ENCODE measurements at places on chromosomes 6 and 20.

- DNase-seq: no peak
These were observed 42.5 kb downstream of the PACSIN1 start for GRCh38 chr6:34508425-34508824.

GRCh38 chr6:82227770-82228169, 19.8 kb downstream of the IBTK start:
- DNase-seq: no peak

GRCh38 chr20:21340991-21341697, 38.0 kb downstream of the XRN2 start:
- DNase-seq: no peak

GRCh38 chr20:17499041-17499440, 32.1 kb downstream of the BFSP1 start:
- DNase-seq: no peak

DNA sequence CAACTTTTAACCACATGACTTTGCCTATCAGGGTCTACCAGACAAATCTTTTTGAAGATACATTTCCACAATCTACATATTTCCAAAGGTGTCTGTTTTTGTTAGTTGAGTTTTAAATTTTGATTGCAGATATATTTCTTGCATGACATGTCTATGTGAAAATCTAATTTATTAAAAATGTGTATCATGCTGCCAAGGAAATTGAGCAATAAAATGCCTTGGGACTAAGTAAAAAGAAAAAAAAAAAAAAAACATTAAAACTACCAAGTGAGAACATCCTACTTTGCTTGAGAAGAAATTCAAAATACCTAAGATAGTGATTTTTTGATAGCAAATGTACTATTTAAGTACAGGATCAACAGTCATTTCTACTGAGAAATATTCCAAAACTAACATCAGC, 17.7 kb downstream of the SLC17A5 start:
- DNase-seq: no peak

DNA sequence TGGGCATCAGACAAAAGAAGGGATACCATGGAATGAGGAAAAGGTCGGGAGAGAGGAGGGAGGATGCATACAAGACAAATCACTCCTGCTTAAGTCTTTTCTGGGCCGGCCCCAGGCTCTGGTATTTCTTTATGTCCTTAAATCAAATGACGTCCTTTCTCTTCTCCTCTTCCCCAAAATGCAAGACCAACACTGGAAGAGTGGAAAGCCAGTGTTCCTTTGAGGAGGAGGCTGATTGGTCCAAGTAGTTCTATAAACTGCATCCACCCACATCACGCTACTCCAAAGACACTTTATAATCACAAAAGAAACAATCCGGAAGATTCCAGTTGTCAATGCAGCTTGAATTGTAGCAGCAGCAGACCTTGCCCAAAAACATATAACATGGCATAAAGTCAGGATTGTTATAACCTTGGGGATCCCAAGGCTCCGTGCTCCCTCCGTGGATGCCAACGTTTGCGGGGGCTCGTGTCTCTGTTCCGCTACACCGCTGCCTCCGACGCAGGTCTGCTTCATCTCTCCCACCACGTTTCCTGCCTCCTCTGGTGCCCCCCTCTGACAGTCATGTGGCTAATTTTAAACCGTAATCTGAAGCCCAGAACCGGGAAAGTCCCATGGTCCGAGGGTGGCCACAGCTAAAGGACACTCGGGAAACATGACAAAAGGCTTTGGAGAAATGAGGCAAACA, 47.1 kb downstream of the MCUR1 start:
- DNase-seq: peak; percentile 31
